Stimulated activated CD4-positive, alpha-beta T cell treated with anti-CD3 and anti-CD28 coated beads, Interleukin-2, amount 100 ng/mL, for 24 hours (primary cell): ENCODE measurements at places on chromosomes 3 and 15.

DNA sequence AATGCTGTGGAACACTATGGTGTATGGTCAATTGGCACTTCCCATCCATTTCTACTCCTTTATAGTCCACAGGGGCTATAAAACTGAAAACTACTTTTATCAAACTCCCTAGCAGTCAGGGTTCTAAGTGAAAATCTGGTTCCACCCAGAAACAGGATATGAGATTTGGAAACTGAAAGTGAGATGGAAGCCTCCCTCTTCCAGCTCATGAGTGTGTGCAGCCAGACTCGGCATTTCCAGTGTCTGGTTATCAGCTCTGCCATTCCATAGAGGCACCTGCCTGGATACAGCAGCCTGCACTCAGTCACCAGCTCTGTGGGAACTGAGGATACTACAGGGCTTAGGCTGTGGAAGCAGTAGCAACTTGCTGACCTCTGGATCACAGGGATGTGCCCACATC is 14.7 kb upstream of the PLA2G4F start:
- DNase-seq: no peak

DNA sequence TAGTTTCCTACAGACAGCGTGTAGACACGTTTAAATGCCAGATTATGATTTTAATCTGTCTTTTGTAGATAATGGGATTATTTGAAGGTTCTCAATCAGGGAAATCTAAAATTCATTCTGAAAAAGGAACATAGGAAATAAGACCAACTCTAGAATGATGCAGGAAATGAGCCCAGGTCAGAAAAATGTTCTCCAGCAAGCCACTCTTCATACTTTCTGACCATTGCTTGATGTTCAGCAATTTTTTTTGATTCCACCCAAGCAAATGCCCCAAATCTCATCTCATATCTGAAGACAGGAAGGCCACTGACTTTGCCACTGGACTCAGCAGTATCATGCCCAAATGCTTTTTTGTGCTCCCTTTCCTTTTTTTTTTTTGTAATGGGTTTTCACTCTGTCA is 373.4 kb downstream of the LPP start:
- DNase-seq: no peak

GRCh38 chr3:177522051-177522450 is 324.8 kb upstream of the TBL1XR1 start:
- DNase-seq: no peak

DNA sequence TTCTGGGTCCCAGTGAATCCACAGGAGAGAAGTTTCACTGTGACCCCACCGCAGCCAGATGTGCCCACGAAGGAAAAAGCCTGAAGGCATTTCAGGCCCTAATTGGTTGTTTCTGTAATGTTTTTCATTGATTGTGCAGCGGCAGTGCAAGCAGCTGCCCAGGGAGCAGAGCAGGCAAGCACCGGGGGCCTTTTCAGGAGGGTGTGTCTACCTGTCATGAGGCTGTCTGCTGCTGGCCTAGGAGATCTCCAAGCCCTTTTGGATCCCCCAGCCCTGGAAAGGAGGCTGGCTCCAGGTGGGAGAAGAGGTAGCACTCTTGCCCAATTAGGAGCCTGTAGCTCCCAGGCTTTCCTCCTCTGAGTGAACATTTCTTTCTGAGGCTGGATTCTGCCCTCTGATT is 108.8 kb downstream of the EPHB1 start:
- DNase-seq: no peak

DNA sequence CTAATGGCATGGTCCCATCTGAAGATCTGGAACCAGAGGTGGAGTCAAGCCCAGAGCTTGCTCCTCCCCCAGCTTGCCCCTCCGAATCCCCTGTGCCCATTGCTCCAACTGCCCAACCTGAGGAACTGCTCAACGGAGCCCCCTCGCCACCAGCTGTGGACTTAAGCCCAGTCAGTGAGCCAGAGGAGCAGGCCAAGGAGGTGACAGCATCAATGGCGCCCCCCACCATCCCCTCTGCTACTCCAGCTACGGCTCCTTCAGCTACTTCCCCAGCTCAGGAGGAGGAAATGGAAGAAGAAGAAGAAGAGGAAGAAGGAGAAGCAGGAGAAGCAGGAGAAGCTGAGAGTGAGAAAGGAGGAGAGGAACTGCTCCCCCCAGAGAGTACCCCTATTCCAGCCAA is 7.3 kb downstream of the EIF4G1 start:
- no peak for DNase-seq

DNA sequence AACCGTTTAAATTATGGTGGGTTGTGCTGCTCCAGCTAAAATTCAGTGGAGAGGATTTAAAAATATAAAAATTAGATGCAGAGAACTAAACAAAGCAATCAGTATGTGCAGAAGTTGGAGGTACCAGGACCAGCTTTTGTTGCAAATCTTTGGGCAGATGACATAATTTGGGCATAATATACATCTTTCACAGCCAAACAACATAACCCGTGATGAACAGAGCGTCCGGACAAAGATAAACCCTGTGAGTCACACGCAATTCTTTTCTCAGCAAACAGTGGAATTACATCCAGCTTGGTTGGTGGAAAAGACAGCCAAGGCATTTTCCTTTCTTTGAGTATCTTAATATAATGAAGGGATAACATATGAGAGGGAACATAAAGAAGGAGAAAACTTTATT is 419.4 kb upstream of the ADAMTS9 start:
- DNase-seq: no peak

GRCh38 chr15:65845826-65846519 is 23.3 kb upstream of the RAB11A start:
- no peak for DNase-seq

- DNase-seq: no peak
Measured at GRCh38 chr15:78197632-78198031, 36.7 kb downstream of the ACSBG1 start.

DNA sequence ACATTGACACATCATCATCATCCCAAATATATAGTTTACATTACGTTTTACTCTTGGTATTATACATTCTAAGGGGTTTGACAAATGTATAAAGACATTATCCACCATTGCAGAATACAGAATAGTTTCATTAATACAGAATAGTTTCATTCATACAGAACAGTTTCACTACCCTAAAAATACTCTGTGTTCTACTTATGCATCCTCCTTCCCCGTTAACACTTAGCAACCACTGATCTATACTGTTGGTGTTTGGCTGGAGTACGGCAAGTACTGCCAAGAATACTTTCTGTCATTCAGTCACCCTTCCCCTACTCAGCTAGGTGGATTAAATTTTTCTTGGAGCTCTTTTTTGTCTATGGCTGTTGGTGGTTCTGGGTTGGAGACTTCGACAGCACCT is 33.4 kb downstream of the LEKR1 start:
- no peak for DNase-seq
